ENCODE measurements at places on chromosomes 5 and 9.

DNA sequence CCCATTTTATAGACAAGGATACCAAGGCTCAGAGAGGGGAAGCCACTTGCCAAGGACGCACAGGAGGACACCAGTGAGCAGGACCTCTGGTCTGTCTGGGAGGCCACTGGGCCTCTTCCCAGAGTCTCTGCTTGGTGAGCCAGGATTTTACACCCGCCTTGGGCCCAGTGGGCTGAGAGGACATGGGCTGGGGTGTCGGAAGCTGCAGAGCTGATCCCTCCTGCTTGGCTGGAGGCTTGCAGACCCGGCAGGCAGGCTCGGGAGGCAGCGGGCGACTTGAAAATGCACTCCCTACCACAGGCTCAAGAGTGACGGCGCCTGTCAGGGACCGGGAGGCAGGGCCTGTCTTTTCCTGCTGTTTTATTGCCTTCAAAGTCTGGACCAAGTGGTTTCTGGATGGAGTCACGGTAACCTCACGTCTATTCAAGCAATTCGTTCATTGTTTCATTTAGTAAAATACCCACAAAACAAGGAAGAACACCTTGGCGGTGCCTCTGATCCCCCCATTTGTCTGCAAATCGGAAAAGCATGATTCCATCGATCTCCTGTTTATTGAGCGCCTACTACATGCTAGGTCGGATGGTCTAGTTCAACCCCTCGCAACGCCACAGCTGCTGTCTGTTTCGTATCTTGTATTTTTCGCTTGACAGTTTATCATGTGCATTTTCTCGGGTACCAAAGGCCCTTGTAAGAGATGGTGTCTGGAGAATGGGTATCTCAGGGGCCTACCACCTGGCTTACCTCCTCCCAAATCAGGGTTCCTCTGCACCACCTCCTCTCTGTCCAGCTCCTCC, 108.1 kb upstream of the IER5L start:
- no peak for DNase-seq

DNA sequence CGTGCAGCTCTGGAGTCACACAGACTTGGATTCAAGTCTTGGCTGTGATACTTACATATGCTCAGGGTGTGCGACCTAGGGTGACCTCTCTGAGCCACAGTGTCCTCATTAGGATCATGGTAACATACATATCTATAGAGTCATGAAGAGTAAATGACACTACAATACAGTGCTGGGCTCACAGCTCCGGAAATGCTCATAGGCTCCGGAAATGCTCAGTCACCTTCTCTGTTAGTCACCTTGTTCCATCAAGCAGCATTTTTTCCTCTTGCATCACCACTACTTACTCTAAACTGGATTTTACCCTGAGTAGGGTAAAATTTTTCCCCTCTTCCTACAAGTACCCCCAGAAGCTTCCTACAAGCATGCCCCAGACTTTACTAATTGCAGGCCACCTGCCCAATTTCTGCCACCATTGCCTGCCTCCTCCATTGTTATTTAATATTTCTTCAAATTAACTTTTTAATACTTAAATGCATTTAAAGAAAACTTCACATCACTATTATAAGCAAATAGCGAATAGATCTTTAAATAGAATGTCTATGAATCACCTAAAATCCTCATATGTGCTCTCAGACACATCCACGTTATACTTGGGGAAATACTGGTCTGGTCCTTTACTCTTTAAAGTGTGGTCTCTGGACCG, 147.6 kb upstream of the SPRY4 start:
- peak; percentile 79 for DNase-seq

DNA sequence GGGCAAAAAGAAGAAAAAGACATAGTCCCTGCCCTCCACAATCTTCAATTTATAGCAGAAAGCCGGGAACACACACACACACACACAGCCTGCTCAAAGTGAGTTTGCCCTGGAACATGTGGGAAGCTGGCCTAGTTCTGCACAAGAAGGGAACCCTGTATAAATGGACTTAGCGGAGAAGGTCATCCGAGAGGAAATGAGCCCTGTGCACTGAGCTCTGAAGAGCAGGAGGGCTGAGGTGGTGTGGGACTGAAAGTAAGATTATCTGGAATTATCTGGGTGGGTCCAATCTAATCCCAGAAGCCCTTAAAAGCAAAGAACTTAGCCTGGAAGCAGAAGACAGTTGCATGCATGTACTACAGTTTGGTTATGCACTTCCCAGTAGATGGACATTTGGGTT, 90.0 kb upstream of the CTSV start:
- DNase-seq: no peak

- no peak for DNase-seq
Observed at GRCh38 chr9:112401175-112401815, 21.4 kb downstream of the HSDL2 start.

GRCh38 chr9:87655731-87656130, 70.2 kb upstream of the CTSL start:
- no peak for DNase-seq

DNA sequence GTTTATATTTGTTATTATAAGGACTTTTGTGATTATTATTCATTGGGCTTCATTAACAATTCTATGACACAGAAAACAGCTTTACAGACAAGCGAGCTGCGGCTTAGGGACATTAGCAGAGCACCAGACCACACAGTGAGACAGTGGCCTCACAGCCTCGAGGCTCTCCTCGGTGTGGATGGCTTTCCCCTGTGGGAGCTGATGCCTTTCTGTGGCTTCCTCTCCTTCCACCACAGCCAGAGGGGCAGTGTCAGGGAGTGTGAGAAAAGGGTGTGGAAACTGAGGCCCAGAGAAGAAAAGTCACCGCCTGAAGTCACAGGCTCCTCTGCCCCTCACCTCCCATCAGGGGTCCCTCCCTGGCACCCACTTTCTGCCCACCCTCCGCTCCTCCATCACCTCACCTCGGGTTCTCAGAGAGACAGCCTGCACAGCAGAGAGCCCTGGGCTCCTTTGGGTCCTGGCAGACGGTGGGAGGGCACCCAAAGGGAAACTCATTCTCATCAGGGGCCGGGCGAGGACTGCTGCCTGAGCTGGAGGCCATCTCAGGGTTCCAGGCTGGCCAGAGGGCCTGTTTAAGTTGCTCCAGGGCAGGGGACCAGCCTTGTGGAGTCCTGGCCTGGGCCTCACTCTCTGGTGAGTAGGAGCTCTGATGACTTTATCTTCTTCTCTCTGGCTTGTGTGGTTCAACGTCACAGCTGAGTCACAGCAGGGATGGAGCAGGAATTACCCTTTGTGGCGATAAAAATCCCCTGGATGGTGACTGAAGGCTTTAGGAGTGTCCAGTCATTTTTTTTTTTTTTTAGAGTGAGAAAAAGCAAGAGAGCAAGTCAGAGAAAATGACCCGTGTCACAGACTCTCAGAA, 830 bp downstream of the TRAF1 start:
- peak; percentile 87 for DNase-seq

- DNase-seq: peak; percentile 1
Observed at GRCh38 chr9:132698989-132699388, 28.7 kb downstream of the GTF3C4 start.

DNA sequence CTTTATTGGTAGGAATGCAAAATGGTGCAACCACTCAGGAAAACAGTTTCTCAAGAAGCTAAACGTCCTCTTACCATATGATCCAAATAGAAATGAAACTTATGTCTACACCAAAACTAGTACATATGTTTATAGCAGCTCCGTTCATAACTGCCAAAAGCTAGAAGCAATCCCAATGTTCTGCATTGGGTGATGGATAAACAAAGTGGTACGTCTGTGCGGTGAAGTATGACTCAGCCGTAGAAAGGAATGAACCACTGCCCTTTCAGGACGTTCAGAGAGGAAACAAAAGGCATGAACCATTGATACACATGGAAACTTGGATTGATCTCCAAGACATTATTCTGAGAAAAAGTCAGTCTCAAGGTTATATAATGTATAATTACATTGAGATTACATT, 27.6 kb downstream of the HNRNPH1 start:
- DNase-seq: peak; percentile 64
